Left ventricle myocardium superior (tissue), 1 donor: ENCODE measurements at places on chromosomes 16 and 17.
A peak's percentile ranks its signal among the peaks of the same experiment; 100 is the strongest.

GRCh38 chr16:72159801-72160200 lies 12.2 kb downstream of the PMFBP1 start:
- DNase-seq: no peak

GRCh38 chr16:86755571-86756006 lies 177.2 kb downstream of the FOXL1 start:
- peak; percentile 87 for DNase-seq

- DNase-seq: no peak
These were observed 98.2 kb downstream of the NCOR1 start for GRCh38 chr17:16117149-16117548.

DNA sequence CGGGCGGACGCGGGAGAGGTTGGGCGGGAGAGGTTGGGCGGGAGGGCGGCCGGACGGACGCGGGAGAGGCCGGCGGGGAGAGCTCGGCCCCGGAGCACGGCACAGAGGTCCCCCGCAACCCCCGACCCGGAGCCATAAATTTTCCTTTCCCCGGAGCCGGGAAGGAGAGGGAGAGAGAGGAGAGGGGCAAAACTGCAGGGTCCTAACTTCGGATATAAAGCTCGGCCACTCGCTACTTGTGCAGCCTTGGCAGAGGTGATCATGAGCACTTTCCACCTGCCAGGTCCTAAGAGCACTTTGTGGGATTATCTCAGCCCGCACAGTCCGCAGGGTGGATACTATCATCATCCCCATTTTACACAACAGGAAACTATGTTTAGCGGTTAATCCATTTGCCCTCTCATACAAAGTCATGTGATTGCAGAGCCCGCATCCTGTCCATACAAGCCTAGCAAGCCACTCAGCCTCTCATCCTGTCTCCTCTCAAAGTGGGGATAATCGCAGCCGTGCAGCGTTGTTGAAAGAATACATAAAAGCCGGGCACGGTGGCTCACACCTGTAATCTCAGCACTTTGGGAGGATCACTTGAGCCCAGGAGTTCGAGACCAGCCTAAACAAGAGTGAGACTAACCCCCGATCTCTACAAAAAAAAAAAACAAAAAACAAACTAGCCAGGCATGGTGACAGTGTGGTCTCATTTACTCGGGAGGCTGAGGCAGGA lies 780 bp upstream of the DCAKD start:
- peak; percentile 49 for DNase-seq

GRCh38 chr16:3487521-3488410 lies 7.5 kb downstream of the C16orf90 start:
- peak; percentile 19 for DNase-seq

DNA sequence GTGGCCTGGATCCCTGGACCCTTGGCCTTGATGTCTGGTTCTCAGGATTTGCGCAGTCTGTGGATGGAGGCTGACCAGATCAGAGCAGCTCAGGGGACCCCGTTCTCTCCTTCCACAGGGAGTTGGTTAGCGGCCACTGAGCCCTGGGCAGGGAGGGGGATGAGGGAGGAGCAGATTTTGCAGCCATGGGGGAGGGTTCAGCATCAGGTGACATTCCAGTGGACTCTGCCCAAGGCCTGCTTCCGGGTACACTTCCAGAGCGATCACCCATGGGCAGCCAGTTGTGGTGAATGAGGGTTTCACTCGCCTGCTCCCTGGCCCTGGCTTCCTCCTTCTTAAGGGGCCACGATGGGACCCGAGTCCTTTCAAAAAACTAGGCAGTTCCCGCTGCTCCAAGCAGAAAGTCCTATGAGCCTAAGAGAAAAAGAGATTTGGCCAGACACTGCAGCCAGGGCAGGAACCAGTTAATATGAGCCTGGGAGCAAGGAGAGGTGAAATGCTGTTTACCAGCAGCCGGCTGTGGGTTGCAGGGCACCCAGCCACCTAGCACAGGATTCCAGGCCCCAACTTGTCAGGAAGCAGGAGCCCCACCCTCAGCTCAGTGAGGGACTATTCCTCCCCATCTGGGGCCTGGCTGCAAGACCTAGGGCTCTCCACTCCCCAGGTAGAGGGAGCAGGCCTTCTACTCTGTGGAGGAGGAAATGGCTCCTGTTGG lies 4.7 kb upstream of the GPRC5C start:
- peak; percentile 58 for DNase-seq

DNA sequence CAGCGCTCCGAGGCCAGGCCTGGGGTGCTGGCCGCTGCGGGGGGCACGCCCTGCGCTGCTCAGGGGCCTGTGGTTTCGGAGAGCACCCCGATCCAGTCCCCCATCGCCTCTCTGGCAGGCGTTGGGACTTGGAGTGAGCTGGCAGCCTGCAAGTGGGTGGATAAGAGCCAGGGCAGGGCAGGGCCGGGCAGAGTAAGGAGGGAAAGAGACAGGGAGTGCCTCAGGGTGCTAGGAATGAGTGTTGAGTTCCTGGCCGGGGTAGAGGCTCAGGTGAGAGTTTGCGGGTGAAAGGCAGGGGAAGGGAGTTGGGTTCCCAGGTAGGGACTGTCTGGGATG lies 1.3 kb downstream of the CDH13 start:
- peak; percentile 70 for DNase-seq

- no peak for DNase-seq
These were observed 28.5 kb downstream of the IL21R start for GRCh38 chr16:27430512-27430911.

GRCh38 chr17:2023692-2024571 lies 1.2 kb downstream of the RTN4RL1 start:
- peak; percentile 58 for DNase-seq

DNA sequence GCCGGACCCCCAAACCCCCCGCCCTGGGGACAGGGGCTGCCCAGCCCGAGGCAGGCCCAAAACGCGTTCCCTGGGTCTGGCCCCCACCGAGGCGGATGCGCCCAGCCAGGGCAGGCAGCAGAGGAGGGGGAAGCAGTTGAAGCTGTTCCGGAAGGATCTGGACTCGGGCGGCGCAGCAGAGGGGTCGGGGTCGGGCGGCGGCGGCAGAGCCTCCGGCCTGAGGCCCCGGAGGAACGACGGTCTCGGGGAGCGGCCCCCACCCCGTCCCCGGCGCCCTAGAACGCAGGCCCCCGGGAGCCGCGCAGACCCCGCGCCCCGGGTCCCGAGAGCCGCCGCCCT lies 22.9 kb upstream of the ZFPM1 start:
- no peak for DNase-seq

DNA sequence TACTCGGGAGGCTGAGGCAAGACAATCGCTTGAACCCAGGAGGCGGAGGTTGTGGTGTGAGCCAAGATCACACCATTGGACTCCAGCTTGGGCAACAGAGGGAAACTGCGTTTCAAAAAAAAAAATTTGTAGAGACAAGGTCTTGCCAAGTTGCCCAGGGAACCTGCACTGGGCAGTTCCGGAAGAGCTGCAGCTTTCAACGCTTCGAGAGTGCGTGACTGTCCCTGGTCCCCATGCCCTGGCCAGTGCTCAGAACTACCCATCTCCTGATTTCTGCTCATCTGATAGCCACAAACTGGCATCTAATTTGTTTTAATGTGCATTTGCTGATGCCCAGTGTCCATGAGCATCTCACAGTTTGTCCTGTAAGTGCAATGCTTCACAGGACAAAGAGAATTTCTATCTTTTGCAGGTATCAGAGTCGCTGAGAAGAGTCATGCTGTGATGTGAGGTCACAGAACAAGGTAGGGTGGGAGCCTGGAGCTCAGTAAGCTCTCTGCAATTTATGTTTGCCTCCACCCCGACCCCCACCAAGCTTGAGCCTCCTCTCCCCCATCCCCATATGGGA lies 3.9 kb downstream of the ACTG1 start:
- peak; percentile 29 for DNase-seq

DNA sequence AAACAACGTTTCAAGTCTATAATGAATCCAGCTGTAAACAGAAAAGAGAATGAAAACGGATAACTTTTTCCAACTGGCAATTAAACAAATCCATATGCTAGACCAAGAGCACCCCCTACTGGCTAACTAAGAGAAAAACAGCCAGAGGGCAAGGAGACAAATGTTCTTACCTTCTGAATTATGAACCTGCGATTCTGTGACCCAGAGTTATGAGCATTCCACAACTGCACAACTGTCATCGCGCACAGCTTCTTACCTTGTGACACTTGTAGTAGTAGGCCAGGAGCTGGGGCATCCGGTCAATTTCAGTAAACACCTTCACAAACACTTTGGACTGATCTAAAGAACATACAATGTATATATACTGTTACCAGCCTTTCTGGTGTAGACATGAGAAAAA lies 18.6 kb downstream of the COG7 start:
- DNase-seq: no peak

GRCh38 chr16:28499854-28500253 lies 5.4 kb downstream of the APOBR start:
- DNase-seq: no peak

GRCh38 chr16:63596716-63597115 lies 1525.1 kb downstream of the CDH11 start:
- no peak for DNase-seq

DNA sequence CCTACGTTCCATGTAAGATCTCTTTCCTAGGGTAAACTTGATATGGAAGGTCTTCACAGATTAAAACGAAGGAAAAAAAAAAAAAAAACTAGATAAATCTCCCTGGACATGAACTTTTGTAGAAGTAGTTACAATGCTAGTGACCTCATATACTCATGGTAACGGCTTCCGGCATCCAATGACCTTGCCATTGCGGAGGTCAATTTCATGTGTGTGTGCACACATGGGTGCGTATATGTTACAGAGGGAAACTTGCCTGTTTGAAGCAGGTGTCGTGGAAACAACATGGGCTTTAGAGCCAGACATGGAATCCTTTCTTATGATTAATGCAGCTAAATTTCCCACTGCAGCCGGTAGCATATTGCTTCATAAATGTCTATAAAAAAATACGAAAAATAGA lies 435.5 kb downstream of the MAF start:
- no peak for DNase-seq

GRCh38 chr16:3767333-3767986 lies 50.1 kb upstream of the TRAP1 start:
- DNase-seq: no peak

DNA sequence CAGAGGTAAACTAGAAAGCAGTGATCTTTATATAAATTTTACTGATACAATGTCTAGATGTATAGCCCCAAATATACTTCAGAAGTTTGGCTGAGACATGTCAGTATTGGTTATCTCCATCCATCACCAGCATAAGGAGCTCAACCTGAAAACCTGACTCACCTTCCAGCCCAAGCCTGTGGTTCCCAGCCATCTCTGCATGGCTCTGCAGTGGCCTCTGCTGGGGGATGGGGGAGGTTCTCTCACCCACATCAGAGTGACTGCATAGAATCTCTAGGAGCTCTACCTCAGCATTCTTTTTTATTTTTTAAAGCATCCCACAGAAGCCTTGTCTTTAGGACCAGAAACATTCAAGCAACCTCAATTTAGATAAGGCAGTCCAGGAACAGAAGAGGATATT lies 27.3 kb downstream of the USP7 start:
- no peak for DNase-seq

- DNase-seq: no peak
These were observed 297.4 kb downstream of the CNTNAP4 start for GRCh38 chr16:76574651-76575050.

GRCh38 chr17:70230850-70231640 lies 61.7 kb downstream of the KCNJ2 start:
- no peak for DNase-seq

GRCh38 chr17:40167685-40168261 lies 9.5 kb upstream of the RAPGEFL1 start:
- DNase-seq: no peak

DNA sequence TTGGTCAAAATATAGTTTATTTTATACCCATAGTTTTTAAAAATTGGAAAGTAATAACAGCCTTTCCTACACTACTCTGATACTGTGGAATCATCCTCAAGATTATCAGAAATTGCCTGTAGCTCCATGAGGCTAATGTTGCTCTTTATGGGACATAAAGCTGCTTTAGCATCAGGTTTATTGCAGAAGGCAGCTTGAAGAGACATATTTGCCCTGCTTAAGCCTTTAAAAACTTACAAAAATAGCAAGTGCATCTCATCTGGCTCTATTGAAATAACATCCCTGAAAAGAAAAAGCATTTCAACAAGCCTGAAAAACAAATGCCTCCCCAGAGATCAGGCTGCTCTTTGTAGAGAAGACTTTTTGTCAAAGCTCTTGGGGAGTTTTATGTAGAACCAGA lies 142.9 kb upstream of the MON1B start:
- no peak for DNase-seq

DNA sequence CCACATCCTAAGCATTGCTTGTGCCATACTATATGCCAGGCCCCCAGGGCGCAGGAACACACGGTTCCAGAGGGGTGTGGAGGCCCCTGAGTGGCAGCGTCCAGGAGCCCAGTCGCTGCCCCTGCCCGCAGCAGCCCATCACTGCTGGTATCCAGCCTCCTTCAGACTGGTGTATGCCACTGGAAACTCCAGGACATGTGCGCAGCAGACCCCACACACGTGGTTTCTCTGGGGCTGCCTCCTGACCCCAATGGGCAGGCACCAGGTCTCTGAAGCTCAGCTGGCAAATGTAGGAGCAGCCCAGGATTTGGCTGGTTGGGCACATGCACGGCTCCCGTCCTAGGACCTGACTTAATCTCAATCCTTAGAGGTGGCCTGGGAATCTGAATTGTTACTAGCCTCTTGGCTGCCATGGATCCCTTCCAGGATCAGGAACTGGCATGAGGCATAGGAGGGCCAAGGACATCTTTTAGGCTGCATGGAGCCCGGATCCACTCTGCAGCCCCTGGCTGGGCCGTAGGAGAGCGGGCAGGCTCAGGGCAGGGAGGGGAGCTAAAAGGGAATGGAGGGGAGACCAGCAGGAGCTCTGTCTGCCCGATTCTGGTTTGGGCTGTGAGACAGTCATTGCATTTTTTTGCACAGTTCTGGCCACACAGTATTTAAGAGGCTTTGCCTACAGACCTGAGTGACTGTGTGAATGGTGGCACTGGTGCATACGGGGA lies 62.3 kb downstream of the RAI1 start:
- DNase-seq: no peak

DNA sequence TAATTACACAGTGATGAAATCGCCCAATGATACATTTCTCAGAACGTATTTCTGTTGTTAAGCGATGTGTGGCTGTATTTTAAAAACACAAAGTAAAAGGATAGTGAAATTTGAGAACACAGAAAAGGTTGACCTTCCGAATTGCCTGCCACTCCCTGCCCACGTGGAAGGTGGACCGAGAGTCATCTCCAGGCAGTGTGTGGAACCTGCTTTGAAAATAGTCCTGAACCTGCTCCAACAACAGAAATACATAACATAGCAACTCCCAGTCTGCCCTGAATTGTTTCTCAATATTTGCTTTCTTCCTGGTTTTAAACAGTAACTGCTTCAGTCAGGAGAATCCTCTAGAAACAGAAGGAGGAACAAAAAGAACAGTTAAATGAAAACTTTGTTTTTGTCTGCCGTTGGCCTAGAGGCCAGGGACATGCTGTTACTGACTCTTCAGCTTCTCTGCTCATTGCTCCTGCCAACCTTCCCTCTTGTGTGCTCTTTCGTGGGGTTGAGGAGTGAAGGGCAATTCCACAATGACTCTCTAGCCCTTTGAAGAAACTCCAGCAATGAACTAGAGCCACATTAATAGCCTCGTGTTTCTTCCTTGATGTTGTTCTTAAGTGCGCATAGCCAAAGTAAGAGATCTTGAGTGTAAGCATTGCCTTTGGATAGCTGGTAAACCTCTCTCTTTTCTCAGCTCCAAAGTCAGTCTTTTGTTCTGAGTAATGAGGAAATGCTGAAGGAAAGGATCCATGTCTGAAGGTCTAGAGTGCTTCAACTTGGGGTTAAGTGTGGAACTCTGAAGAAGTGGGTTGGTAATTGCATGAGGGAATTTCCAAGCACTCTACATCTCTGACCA lies 452.5 kb upstream of the CCL2 start:
- no peak for DNase-seq
